HT1080 (cell line): ENCODE measurements at places on chromosomes 13 and 19. TPM values are rescaled to one million over a fixed set of nuclear protein-coding genes. Genes with fewer than 3 reads are reported as not detected.

The OR7C1 gene
- not detected in 2 replicates for total RNA-seq

DNA sequence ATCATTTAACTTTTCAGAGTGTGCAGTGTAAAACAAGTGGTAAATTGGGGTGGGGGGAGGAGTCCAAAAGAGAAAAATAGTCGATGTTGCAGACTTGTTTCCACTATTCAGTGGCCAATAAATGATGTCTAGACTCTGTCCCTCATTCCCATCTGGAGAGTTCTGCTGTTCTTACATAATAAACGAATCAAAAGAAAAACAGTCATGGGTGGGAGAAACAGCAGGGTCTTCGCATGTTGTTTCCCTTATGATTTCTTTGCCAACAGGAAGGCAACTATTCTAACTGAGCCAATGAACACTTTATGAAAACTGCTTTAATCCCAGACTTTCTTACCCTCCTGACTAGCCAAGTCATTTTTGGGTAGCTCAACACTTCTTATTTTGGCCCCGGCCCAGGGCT is 615.5 kb downstream of the FGF9 start:
- DNase-seq, result no peak

The RNF225 gene
- total RNA-seq, result 0.24 TPM in 1 of 2 replicates, not detected in the other

GRCh38 chr13:94414141-94414540 is 65.3 kb downstream of the DCT start:
- no peak for DNase-seq

The CEACAM5 gene
- total RNA-seq, result not detected in 2 replicates

- DNase-seq, result no peak
These were observed 39.3 kb downstream of the CEBPG start for GRCh38 chr19:33412601-33413425.

The SH2D3A gene
- total RNA-seq, result 0.18 and 0.43 TPM in 2 replicates

DNA sequence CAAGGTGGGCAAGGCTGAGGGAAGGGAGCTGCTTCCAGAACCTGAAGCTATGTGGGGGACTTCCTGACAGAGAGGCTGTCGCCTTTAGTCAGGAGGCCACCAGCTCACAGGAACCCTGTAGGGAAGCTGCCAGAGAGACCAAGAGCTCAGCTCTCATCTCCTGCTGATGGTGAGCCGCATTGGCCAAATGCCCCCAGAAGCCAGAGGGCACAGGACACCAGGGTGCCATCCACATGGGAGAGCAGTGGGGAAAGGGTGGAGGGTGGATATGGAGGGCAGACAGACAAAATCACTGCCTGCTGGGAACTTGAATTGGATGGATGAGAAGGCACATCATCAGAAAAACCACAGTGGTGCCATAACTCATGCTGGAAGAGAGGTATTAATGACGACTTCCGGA is 36.0 kb downstream of the SERP2 start:
- no peak for DNase-seq

GRCh38 chr13:50617134-50617721 is 226.3 kb downstream of the DLEU7 start:
- DNase-seq, result peak; percentile 98

The MAST3 gene
- 1.4 and 2.3 TPM in 2 replicates for total RNA-seq

The ONECUT3 gene
- not detected in 2 replicates for total RNA-seq

DNA sequence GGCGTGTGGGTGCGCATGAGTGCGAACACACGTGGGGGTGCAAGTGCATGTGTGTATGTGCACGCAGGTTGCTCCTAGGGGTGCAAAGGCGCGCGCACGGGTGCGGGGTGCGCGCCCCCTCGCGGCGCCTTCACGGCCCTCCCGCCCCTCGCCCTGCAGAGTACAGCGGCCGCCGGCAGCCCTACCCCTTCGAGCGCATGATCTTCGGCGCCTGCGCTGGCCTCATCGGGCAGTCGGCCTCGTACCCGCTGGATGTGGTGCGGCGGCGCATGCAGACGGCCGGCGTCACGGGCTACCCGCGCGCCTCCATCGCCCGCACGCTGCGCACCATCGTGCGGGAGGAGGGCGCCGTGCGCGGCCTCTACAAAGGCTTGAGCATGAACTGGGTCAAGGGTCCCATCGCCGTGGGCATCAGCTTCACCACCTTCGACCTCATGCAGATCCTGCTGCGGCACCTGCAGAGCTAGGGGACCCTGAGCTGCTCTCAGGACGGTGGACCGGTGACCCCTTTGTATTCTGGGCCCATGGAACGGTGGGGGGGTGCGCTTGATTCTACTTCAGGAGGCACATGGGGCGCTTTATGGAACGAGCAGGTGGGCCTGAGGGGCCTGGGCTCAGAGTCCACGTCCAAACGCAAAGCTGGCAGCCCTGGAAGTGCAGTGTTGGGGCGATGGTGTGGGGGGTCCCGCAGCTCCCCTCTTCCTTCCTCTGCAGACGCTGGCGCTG is 27.7 kb downstream of the TMEM161A start:
- DNase-seq, result no peak

GRCh38 chr13:87093399-87093798 is 577.8 kb upstream of the SLITRK5 start:
- DNase-seq, result no peak

DNA sequence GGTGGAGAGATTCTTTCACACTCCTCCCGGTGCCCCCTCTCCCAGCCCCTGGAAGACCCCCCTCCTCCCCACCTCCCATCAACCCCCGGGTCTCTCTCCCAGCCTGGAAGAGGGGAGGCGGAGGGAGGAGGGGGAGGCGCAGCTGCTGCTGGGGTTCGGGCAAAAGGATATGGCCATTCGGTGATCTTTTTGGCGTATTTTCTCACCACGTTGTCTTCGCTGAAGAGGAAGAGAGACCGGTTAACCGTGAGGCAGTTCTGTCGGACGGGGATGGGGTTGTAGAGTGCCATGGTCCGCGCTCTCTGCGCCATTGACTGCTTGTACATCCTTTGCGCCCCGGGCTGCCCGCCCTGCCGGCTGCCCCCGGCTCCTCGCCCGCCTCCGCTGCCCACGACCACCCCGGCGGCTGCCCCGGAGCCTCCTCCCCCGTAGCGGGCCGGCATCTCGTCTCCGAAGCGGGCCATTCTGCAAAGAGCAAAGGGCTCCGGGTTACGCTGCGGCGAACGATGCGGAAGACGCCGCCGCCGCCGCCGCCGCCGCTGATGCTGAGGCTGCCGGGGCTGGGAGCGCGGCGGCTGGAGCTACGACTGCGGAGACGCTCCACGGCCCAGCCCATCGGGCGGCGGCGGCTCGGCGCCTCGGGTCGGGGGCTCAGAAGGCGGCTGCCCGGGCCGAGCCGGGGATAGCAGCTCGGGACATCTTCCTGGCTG is 363 bp downstream of the CACNA1A start:
- DNase-seq, result no peak

The DENND1C gene
- total RNA-seq, result 0.06 TPM in 1 of 2 replicates, not detected in the other

The ZNF442 gene
- total RNA-seq, result 0.08 and 0.17 TPM in 2 replicates

DNA sequence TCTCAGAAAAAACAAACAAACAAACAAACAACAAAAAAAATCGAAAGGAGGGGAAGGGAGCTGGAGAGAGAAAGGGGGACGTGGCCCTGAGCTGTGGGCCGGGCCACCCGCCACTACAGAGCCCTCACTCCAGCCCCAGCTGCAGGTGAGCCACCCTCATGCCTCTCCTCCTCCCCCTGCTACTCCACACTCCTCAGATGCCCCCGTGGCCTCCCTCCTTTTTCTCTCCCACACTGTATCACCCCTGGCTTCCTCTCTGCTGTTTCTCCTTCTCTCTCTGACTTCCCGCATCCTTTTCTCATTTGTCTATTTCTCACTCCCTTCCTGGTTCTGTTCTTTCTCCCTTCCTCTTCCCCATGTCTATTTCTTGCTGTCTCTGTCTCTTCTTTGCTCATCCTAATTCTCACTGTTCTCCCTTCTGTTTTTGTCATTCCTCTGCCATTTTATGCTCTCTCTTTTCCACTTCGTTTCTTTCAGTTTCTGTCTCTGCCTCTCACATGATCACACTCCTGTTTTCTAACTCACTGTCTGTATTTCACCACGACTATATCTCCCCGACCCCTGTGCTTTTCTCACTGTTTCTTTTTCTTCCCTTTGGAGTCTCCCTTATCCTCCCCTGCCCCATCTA is 2.7 kb downstream of the KLK2 start:
- no peak for DNase-seq

DNA sequence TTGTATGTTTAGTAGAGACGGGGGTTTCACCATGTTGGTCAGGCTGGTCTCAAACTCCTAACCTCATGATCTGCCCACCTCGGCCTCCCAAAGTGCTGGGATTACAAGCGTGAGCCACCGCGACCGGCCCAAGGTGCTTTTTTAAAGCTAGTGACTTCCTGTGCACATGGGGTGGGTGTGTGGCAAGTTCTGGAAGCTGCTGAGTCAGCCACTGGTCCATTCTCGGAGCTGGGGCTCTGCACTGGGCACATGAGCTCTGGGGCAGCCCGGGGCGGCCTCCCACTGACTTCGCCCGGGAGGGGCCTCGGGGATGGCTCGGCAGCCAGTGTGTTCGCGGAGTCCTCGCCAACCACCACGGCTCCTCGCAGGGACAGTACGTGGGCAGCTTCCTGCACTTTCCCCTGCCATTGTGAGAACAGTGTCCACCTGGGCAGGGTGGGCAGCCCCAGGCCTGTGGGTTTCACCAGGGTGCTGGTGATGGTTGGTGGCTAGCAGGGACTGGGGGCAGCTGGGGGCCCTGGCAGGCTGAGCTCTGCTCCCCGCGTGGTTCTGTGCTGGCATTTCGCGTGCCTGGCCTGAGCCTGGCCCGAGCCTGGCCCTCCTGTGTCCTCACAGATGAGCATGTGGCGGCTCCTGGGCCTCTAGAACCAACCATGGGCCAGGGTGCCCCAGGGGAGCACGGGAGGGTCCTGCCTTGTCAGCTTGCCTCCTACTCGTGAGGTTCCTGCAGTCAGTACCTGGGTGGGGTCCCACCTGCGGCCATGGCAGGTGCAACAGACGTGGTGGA is 12.2 kb downstream of the CBARP start:
- no peak for DNase-seq

GRCh38 chr19:38989066-38989605 is 13.6 kb upstream of the FBXO17 start:
- peak; percentile 74 for DNase-seq

DNA sequence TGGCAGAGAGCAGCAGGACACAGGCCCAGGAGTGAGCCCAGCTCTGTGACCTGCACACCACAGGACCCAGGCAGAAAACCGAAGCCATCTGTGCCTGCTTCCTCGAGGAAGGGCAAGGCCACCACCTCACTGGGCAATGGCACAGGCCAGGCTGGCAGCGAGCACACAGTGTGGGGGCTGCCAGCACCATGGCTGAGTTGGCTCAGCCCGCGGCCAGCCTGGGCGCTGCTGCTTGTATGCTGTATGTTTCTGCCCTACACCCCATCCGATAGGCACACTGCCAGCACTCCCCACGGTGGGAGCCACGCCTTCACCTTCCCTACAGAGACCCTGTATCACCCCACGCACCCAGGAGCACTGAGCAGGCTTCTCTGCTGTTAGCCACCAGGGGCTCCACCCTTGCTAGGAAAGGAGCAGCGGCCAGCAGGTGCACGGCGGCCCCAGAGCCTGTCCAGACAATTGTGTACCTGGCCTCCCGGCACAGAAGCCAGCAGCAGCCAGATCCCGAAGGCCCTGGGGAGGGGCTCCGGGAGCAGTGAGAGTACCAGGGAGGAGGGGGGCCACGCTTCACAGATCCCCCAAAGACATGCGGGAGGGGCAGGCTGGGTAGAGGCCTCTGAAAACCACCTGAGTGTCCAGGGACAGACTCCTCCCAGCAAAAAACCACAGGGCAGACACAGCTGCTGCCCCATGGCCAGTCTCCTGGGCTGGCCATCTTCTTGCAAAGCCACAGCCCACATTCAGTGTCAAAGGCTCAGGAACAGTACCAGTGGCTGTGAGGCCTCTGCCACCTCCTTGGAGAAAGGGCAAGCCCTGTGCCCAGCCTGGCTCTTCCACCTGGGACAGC is 56.1 kb downstream of the MLLT1 start:
- DNase-seq, result no peak

The NR2F6 gene
- total RNA-seq, result 84.2 and 89.7 TPM in 2 replicates

GRCh38 chr13:40980461-40980860 is 38.7 kb downstream of the ELF1 start:
- no peak for DNase-seq

DNA sequence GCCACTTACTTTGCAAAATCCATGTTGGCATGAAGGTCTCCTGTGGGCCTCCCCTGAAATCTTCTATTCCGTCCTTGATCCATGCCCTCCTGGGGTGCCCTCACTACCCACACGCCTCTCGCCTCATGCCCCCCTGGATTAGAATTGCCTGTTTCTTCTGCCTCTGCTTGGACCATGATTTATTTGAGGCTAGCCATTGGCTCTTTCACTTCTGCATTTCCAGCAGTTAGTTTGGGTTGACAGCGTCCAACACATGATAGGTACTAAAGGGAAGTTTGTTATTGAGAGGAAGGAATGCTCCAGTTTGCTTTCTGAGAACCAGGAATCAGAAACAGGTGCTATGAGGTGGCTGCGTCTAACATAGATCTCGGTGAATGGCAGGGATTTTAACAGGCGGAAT is 30.5 kb upstream of the TPTE2 start:
- no peak for DNase-seq

- DNase-seq, result no peak
These were observed at the start of gene ARHGAP45 for GRCh38 chr19:1066748-1067340. TSS of gene ARHGAP45 (plus strand) at chr19:1067167. CDS start at chr19:1067406, 239 bp downstream.

The GFY gene
- total RNA-seq, result not detected in 2 replicates

The PCDH9 gene
- total RNA-seq, result 0.50 and 0.92 TPM in 2 replicates

DNA sequence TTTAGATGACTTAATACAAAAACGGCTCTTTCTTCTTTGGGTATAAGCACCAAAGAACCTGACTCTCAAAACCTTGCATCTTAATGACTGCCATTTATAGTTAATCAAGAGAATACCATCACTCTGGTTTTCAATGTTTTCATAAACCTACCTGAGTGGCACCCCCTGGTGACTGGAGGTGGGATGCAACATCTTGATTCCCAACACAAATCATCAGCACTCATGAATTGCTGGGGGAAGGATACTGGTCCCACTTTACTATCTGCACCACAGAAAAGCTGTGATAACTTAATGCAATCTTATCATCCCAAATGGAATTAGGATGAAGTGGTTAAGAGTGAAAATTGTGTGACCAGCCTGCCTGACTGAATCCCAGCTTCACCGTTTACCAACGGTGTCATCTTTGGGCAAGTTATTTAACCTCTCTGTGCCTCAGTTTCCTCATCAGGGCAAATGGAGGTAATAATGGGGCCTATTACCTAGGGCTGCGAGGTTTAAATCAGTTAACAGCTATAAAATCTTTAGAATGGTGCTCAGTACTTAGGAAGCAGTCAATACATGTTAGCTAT is 366.4 kb downstream of the KLF12 start:
- peak; percentile 4 for DNase-seq

GRCh38 chr13:98598043-98598442 is 21.1 kb upstream of the STK24 start:
- DNase-seq, result peak; percentile 19
